ENCODE measurements at places on chromosomes 16 and 17. TPM values are rescaled to one million over a fixed set of nuclear protein-coding genes. Genes with fewer than 3 reads are reported as not detected.

PRSS22 gene
- not detected for total RNA-seq

SHMT1 gene
- 12.9 TPM for total RNA-seq

DNA sequence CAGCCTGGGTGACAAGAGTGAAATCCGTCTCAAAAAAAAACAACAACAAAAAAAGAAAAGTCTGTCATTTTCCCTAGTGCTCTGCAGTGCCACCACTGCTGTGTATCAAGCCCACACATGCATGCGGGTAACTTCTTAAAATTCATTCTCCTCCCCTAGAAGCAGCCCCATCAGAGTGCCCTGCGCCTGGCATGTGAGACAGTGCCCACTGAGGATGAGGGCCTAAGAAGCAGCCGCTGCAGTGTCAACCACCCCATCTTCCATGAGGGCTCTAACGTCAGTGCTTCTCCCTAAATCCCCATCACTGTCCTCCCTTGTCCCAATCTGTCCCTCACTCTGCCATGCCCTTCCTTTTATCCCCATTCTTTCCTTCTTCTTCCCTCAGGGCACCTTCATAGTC lies 10.2 kb downstream of the COX6A2 start:
- H3K4me1 ChIP-seq, result no peaks in the 10 kb centered on the region
- H3K36me3 ChIP-seq, result no peaks in the 10 kb centered on the region
- H3K4me3 ChIP-seq, result no peak overlapping the region
- no peaks in the 10 kb centered on the region for H3K27me3 ChIP-seq

HIC1 gene
- 4.6 TPM for total RNA-seq

Measured in gastrocnemius medialis (tissue), 4 donors.